ENCODE measurements at places on chromosomes 4 and X.

DNA sequence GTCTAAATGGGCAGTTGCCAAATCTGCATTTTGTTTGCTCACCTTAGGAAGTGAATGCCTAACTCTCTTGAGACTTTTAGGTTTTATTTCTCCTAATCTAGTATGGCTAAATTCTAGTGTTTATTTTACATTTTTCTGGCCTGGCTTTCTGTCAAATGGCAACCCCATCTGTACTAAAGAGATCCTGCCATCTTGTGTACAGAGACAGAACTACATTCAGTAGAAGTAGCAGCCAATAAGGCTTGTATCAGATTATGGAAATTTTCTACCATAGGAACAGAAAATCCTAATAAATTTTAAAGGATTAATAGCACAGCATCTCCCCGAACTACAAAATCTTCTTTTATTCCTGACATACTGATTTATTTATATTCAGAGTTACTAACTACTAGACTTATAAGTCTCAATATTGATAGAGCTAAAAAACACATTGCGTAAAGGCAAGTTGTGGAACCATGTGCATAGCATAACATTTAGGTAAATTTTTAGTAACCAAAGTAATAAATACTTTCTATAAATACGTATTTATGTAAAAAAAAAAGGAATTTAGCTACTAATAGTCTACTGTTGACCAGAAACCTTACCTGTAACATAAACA lies 45.5 kb downstream of the TMEM144 start:
- no peak for DNase-seq

GRCh38 chr4:102663073-102663472 lies 97.7 kb downstream of the MANBA start:
- DNase-seq: no peak

GRCh38 chr4:22688236-22688635 lies 4.5 kb upstream of the GBA3 start:
- no peak for DNase-seq

DNA sequence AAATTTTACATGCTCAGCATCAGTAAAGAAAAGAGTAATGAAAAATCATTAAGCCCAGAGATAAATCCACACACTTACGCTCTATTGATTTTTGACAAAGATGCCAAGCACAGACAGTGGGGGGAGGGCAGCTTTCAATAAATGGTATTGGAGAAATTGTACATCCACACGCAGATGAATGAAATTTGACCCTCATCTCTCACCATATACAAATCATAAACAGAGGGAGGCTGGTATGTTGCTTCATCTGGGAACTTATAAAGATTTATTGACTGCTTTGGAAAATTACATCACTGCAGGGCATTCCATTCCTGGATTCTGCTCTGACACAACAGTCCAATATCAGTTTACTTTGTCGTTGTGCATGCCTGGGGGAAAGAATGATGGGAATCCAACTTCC lies 58.4 kb upstream of the XAGE1A start:
- no peak for DNase-seq

GRCh38 chr4:176641237-176641636 lies 151.5 kb downstream of the VEGFC start:
- DNase-seq: no peak

GRCh38 chrX:13983734-13984133 lies 46.0 kb downstream of the GEMIN8 start:
- no peak for DNase-seq

DNA sequence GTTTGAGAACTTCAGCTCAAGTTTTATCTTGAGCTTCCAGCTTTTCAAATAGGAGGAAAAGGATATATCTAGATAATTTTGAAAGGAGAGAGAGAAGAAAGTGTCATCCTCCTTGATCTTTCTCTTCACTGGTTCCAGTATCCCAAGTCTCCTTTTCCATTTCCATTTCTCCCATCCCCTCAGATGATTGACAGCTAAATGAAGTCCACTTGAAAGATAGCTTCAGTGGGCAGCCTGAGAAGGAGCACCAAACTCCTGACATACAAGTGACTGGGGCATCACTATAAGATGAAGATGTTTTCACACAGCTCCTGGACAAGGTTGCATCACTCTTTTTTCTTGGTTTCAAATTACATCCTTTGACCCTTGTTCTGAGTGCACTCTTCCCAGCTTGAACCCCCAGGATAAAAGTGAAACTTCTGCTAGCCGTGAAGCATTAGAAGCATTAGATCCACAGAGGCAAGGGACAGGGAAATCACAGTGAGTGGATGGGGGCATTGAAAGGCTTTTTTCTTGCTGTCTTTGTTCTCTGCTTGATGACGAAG lies 17.5 kb upstream of the MAGEA10 start:
- no peak for DNase-seq

GRCh38 chr4:95220205-95221175 lies 328.3 kb downstream of the UNC5C start:
- DNase-seq: no peak

DNA sequence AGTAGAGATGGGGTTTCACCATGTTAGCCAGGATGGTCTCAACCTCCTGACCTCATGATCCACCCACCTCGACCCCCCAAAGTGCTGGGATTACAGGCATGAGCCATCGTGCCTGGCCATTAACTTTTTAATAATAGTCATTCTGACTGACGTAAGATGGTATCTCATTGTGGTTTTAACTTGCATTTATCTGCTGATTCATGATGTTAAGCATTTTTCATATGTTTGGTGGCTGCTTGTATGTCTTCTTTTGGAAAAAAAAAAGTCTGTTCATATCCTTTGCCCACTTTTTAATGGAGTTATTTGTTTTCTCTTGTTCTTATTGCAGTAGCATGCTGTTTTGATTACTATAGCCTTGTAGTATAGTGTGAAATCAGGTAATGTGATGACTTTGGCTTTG lies 45.8 kb downstream of the ANXA10 start:
- no peak for DNase-seq

DNA sequence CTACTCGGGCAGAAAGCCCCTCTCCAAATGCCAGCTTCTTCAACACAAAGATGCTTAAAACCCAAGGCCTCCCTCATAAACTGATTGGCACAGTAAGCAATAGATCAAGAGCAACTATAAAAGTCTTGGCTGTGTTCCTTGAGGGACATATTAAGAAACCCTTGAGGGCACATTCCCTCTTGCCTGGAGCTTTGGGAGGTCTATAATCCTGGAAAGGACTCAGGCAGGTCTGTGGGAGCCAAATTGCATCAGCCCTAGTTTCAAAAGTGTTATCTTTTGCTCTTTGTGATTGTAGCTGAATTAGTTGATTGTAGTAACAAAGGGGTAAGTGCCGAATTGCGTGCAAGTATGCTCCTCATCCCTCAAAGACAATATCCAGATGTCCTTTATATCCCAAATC lies 18.6 kb upstream of the SETD7 start:
- no peak for DNase-seq

DNA sequence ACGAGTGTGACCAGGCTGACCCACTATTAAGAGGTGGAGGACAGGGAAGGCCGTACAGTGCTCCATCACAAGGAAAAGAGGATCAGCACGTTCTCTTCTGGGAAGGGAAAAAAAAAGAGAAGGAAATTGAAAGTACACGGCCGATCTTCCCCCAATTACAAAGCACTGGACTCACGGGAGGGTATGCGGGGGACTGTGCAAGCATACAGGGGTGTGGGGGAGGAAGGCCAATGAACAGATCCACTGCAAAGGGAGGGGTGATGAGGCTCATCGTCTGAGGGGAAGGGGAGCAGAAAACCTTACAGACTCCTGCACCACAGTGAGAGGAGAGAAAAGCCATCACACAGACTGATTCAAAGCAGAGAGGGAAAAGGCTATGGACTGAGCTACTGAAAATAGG lies 1.1 kb downstream of the ELK1 start:
- no peak for DNase-seq

DNA sequence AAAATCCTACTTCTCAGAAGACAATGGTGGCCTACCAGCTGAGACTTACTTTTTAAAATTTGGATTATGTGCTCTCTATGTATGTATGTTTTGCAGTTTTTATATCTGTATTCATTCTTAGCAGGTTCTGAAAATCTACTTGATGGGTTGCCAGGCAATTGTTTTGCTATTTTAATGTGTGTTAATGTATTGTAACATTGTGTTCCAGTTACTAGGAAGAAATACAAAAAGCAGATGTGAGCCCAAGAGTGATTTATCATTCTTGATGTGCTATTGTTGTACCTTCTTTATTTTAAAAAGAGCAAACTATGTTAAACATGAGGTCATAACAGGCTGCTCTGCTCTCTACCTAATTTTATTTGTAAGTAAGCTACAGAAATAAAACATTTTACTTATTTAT lies 81.9 kb downstream of the REPS2 start:
- DNase-seq: no peak

- DNase-seq: peak; percentile 71
Measured at GRCh38 chr4:80173401-80173800, 23.9 kb upstream of the PRDM8 start.

DNA sequence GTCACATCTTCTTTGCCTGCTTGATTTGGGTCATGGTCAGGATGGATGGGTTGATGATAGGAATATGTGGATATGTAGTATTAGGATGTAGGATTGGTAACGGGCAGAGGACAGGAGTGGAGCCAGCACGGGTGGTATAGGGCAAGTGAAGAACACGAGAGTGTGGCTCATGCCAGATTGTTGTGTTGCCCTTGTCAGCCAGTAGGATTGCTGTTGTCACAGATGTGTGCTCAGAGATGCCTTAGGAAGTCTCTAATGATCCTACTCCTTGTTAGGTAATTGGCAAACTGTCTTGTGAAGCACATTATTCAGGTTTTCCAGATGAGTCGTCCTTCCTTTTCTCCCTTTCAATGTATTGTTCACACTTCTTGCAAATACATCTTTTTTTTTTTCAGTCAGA lies 5.5 kb downstream of the ATP10D start:
- DNase-seq: no peak

- DNase-seq: no peak
Measured at GRCh38 chr4:177356206-177356605, 46.5 kb downstream of the NEIL3 start.

- DNase-seq: no peak
Measured at GRCh38 chr4:182578402-182578801, 335.2 kb downstream of the TENM3 start.

GRCh38 chr4:120304801-120305200 lies 238.2 kb upstream of the MAD2L1 start:
- no peak for DNase-seq

GRCh38 chr4:107951551-107951950 lies 20.2 kb downstream of the CYP2U1 start:
- DNase-seq: no peak

- peak; percentile 77 for DNase-seq
Measured at GRCh38 chrX:46978341-46979291, 66.4 kb downstream of the JADE3 start.

- no peak for DNase-seq
Measured at GRCh38 chr4:141348125-141348524, 127.4 kb downstream of the ZNF330 start.

- DNase-seq: no peak
Measured at GRCh38 chrX:45513042-45513441, 312.4 kb upstream of the DIPK2B start.

GRCh38 chr4:102390438-102390837 lies 45.2 kb upstream of the SLC39A8 start:
- no peak for DNase-seq

DNA sequence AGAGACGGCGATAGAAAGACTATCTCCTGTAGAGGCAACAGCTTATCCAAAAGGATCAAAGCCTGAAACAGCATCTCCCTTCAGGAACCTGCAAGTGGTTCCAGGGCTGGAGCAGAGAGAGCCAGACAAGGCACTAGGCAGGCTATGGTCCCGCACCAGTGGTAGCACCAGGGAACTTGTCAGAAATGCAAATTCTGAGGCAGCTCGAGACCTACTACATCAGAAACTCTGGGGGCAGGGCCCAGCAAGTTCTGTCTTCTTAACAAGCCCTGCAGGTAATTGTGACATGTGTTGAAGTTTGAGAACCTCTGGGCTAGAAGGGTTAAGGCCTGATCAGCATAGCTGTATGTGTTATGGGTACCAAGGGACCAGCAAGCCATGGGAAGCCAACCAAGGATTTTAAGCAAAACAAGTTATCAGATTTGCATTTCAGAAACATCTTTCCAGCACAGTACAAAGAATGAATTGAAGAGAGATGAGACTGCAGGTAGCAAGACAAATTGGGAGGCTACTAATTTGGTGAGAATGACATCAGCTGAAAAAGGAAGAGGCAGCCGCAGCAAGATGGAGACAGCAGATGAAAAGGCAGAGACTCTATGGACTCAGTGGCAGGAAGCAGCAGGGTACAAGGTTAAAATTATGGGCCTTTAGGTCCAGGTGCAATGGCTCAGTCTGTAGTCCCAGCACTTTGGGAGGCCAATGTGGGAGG lies 139.7 kb downstream of the TSPAN5 start:
- no peak for DNase-seq

GRCh38 chrX:132068405-132068804 lies 45.3 kb downstream of the STK26 start:
- no peak for DNase-seq

- DNase-seq: no peak
Measured at GRCh38 chr4:40186665-40187014, 10.2 kb upstream of the RHOH start.

- DNase-seq: no peak
Measured at GRCh38 chr4:26887143-26887542, 26.5 kb downstream of the STIM2 start.

DNA sequence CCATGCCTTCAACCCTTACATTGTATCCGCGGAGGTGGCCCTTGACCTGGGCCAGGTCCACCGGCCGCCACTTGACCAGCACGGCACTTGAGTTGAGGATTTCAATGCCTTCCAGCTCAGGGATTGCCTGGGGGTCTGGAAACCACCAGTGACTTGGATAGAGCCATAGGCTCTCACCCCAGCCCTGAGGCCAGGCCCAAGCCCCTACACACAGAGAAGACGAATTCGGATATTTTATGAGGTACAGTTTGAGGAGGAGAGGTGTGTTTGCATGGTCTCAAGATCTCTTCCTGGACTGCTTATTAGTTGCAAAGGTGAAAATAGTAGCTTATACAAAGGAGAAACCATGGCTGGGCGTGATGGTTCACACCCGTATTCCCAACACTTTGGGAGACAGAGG lies 20.3 kb downstream of the L1CAM start:
- no peak for DNase-seq

GRCh38 chrX:43656005-43656494 lies at the start of gene MAOA:
MAOA (plus strand) TSS chrX:43656299; CDS start chrX:43656342, 43 bp downstream.
- peak; percentile 26 for DNase-seq

GRCh38 chr4:11765849-11766453 lies 337.3 kb upstream of the HS3ST1 start:
- peak; percentile 17 for DNase-seq

GRCh38 chr4:141102367-141102766 lies 30.9 kb downstream of the RNF150 start:
- no peak for DNase-seq

DNA sequence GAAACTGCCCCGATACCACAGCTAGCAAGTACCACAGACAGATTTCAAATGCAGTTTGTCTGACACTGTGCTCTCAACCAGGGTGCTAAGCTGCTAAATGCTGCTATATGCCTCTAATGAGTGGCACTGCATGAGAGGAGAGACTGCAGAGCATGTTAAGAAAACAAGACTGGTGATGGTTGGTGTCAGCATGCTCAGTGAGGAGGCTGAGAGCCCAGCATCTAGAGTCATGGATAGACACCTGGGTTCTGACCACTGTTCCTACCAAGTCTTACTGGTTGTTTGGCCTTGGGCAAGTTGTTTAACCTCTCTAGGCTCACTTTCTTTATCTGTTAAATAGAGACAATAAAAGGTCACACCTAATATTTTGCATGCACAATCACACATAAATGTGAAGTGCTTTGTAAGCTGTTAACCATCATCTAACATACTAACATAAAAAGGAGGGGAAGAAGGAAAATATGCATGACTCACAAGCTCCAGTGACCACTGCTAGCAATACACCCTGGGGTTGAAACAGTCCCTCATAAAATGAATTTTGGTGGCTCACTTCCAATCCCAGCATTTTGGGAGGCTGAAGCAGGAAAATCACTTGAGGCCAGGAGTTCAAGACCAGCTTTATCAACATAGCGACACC lies 20.7 kb downstream of the HHIP start:
- DNase-seq: no peak
